ENCODE measurements at places on chromosomes 5 and 9. TPM values are rescaled to one million over a fixed set of nuclear protein-coding genes. Genes with fewer than 3 reads are reported as not detected.

The SLC1A3 gene
- total RNA-seq = 4.0 TPM

The FAM169A gene
- under 0.01 TPM for total RNA-seq

The GPR151 gene
- not detected for total RNA-seq

The RGS7BP gene
- under 0.01 TPM for total RNA-seq
